ENCODE measurements at places on chromosomes 5 and 9.

DNA sequence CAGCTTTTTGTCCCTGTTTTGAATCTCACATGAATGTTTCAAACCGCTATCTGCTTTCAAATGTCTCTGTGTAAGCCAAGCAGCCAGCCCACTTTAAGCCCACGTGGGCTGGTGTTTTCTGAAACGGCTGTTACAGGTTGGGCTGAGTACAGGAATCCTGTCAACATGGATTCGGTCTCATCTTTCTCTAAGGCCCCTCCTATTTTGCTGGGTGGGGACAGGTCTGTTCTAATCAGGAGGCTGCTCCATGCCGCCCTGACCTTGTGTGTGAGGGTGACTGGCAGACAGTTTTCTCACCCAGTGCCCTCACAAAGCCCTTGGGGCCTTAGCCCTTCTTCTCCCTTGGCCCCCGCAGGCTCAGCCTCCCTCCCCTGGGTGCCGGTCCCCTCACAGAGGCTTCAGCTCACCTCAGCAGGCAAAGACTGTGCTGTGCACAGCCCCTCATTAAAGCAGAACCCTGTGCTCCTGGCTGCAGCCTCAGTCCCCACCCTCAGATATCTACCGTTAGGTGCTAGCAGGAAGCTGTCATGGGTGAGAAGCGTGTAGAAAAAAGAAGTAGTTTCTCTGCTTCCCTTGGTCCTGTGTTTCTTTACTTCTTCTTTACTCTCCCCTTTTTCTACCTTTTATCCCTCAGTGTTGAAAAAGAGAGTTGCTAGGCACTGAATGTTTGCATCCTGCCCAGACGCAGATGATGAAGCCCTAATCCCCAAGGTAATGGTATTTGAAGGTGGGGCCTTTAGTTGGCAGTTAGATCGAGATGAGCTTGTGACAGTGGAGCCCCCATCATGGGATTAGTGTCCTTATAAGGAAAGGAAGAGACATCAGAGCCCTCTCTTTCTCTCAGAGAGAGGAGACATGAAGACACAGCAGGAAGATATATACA, 205.7 kb downstream of the ADAMTS12 start:
- DNase-seq = peak; percentile 23

DNA sequence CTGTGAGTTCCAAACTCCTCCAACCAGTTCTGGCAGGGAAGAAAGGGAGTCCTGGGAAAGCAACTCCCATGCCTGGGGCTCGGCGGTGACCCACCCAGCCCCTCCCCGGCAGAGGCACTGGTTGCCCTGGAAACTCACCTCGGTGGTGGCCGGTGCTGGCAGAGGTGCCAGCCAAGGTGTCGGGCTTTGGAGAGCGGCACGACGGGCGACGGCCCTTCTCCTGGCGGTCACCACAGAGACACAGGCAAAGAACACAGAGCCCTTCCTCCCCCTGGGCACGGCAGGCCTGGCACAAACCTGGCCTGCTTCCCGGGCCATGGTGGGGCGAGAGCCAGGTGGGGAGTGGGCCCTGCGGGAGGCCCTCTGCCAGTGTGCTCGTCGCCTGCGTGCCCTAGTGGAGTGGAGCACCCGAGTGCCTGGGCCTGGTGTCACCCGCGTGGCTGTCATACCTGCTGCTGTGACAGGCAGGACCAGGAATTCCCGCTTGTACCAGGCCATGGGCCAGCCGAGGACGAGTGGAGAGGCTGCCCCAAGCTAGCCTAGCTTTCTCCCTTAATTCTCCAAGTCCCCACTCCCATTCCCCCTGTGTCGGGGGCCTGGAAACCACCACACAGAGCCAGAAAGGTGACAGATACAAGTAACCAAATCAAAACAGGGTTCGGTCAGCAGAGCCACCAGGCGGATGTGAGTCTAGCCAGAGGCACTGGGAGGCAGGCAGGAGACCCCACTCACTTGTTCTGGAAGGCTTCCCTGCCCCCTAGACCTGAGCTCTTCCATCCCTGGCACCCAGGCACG, 8.2 kb upstream of the RALGDS start:
- DNase-seq = no peak

DNA sequence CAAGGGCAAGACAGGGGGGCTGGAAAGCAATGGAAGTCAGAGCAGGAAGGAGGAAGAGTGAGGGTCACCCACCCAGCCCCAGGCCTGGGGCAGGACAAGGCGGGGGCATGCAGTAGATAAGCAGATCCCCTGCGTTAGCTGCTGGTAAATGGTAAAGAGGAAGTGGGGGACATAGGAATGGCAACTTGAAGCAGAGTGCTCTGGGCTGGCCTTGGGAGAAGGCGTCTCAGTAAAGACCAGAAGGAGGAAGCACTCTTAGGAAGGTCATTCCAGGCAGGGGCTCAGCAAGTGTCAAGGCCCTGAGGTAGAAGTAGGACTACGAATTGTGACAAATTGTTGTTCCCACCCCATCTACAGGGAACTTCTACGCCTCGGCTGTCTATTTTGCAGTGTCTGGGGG, 15.1 kb downstream of the TCOF1 start:
- no peak for DNase-seq

- peak; percentile 37 for DNase-seq
These were observed at the start of gene GAPT for GRCh38 chr5:58491216-58491892. Gene GAPT (plus strand): TSS chr5:58491435. CDS start chr5:58494537, 3,102 bp downstream.

GRCh38 chr5:149486726-149487635, 64.3 kb downstream of the CSNK1A1 start:
- DNase-seq = no peak

- no peak for DNase-seq
These were observed 15.1 kb downstream of the KIF27 start for GRCh38 chr9:83906144-83906543.
